GM20000 (cell line): ENCODE measurements at places on chromosomes 4 and X.

DNA sequence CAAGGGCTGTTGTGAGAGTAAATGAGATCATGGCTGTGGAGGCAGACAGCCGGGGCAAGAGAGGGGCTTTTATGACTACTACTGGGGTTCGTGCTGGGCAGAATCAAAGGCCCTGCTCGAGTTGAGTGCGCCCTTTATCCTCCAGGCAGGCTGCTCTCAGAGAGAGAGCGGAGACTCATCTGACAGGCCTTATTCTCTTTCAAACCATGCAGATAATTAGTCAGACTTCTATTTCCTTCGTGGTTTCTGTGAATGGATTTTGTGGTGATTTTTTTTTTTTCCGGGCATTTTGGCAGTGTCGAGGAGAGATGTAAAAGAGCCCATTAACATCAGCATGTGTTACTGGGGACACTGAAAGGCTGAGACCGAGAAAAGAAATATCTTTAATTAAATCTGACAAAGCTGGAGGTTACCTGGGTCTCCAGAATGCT is 73.6 kb downstream of the MED28 start:
- no peak for DNase-seq

DNA sequence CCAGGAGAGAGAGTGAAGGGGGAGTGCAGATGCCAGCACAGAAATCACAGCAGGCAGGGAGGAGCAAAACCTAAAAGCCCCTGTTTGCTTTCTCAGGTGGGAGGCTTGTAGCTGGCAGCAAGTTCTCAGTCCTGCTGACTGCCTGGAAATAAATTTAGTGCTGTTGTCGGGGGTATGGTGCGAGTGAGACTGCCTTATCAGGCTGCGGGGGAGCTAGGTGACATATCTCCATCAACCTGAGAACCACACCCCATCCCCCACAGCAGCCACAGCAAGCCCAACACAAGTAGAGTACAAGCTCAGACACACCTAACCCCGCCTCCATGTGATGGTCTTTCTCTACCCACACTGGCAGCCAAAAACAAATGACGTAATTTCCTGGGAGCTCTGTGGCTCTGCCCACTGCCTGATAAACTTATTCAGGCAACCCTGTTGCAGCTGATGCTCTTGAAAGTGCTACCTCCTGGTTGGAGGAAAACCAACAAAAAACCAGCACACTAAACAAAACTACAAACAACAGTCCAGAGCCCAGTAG is 953.4 kb upstream of the NDST4 start:
- DNase-seq = no peak

DNA sequence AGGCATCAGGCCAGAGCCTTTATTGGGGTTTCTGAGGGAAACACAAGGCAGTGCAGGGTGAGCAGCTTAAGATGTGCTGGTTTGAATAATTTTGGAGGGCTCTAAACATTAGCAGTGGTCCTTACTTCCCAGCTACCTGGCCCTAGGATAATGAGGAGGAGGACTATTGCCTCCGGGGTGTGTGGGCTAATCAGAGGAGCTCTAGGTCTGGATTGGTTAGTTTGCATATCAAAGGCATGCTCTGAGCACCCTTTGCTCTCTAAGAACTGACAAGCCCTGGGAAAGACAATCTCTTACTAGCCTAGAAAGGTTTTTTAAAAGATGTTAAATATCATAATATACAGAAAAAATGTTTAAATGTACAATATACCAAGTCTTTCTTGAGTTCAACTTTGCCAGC is 58.4 kb downstream of the RXFP1 start:
- DNase-seq = no peak

DNA sequence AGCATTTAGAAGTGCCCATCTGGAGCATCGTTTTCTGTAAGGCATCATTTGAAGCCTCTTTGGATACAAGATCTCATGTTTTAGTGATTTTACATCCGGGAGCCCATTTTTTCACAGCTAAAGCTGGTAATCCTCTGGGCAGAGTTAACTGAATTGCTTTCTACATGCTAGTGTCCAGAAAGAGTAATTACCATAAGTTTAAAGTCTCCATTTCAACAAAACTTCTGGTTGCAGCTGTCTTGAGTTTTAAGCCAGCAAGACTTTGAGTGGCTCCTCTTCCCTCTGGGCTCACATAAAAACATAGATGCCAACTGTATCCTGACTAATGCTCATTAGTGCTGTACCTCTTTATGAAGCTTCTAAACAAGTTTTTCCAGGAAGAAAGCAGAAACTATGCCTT is 65.4 kb downstream of the GPRIN3 start:
- DNase-seq = no peak
